ENCODE measurements at places on chromosomes 16 and 17.

DNA sequence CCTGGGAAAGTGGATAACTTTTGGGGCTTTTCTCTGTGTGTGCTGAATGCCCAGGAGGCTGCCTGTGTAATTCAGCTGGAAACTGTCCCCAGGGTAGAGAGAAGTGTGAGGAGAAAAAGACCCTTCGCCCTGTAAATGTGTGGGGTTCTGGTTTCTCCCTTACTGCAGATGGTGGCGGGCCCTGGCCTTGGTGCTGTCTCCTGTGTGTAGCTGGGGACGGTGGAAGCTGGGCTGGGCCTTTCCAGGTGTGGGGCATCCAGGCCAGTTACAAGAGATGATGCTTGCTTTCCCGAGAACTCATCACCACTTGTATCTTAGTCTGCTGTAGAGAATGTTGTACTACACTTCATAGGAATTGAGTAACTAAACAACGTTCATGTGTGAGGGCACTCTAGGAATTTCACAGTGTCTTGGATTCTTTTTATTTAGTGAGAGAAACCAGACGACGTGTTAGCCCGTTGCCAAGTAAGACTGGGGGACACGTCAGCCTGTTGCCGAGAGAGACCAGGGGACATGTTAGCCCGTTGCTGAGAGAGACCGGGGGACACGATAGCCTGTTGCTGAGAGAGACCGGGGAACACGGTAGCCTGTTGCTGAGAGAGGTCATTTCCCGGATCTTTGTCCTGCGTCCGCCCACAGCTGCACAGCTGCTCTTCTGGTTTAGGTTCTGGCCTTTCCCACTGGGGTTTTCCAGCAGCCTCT lies 43.1 kb downstream of the TBCD start:
- DNase-seq, result no peak

DNA sequence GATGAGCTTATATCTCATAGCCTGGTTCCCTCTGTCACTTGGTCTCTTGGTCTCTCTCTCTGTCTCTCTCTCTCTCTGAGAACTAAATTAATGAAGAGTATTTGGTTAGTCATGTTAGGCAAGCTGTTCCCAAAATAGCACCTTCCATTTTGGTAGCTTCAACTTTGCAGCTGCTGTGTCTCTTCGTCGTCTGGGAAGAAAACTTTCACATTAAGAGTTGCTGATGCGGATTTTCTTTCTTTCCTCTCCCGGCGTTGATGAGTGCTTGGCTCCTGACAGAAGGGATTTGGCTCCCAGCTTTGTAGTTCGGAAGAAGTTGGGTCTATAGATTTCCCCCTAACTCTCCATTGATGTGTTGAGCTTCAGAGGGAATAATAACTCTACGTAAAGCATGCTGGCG lies at the start of gene RBFOX1:
Gene RBFOX1 (plus strand): TSS at position 235 of the 400 bp plus-strand sequence.
- DNase-seq, result no peak

GRCh38 chr17:75508931-75509361 lies 6.4 kb downstream of the CASKIN2 start:
- no peak for DNase-seq

GRCh38 chr17:6070913-6071511 lies 833 bp downstream of the WSCD1 start:
- no peak for DNase-seq

DNA sequence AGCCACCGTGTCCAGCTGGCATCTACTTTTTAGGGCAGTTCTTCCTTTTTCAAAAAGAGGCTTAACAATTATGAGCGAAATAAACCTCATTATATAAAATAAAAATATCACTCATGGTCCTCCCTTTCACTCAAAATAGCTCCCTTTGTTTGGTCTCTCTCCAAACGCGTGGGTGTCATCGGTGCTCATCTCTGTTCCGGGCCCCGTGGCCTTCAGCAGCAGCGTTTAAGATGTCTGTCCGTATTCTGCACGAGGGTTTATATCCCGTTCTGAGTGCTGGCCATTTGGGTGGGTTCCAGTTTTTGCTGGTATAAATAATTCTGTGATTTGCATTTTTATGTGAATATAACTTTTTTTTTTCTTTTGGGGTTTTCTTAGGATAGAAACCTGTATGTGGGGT lies 33.4 kb downstream of the PRMT7 start:
- no peak for DNase-seq

DNA sequence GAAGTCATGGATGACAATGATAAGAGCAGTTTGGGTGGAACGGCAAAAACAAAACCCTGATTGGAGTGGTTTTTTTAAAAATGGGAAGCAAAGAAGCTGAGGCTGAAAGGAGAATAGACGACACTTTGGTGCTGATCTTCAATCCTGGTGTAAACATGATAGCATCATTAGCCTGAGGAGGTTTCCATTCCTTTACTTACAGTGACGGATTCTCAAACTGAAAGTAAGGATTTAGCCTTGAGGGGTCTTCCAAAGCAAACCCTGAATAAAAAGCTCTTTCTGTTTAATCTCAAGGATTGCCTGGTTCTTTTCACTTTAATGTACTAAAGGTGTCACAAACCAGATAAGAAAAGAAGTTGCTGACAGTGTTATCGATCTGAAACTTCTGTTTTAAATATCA lies 69.3 kb downstream of the KCNJ2 start:
- DNase-seq, result no peak

GRCh38 chr16:14548933-14549788 lies 80.9 kb downstream of the PARN start:
- DNase-seq, result no peak

DNA sequence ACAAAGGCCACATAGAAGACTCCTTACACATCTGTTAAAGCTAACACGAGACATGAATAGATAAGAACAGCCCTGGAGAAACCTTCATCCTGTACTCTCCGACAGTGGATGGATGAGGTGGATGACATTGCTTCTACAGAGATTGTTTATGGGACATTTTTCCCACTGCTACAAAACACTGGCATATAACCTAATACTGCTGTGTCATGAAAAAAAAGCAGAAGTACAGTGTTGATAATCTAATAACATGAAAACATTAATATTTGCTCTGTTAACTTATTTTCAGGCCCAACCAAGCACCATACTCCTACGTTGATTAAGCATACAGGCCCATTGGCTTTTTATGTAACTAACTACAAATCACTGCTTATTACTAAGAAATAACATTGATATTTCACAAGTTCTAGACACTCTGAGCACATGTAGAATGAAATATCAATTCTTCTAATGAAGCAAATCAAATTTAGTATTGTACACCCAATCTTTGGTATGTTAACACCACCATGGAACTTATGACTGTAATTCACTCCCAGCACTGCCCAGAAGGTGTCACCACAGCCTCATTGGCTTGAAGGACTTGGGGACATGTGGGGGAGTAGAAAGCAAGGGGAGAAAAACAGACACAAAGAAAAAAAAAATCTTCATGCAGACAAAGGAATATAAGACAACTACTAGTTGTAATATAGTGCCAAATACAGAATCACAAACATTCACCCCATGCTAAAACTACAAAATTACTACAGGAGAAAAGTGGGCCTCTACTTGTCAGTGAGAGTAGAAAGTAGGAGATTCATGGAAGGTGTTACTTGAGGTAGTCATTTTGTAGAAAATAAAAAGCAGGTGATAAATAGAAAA lies 330.0 kb upstream of the PMFBP1 start:
- peak; percentile 5 for DNase-seq

- DNase-seq, result no peak
Measured at GRCh38 chr16:66422366-66422765, 4.7 kb upstream of the BEAN1 start.

DNA sequence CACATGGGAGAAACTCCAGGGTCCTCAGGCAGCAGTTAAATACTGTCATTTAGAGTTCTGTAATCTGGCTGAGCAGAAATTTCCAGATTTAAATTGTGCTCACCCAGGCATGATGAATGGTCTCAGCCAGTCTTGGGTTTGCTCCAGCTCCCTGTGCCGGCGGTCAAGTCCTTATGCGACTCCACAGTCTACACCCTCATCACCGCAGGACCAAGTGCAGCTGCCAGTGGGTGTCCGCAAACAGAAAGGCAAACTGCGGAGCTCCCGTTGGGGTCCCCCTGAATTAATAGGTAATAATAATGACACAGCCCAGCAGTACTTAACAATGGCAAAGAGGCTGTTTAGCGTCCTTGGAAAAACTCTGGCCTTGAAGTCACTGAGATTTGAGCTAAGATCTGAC lies 3.9 kb upstream of the CACNG4 start:
- no peak for DNase-seq

- no peak for DNase-seq
Measured at GRCh38 chr16:77499373-77500285, 64.8 kb upstream of the ADAMTS18 start.

DNA sequence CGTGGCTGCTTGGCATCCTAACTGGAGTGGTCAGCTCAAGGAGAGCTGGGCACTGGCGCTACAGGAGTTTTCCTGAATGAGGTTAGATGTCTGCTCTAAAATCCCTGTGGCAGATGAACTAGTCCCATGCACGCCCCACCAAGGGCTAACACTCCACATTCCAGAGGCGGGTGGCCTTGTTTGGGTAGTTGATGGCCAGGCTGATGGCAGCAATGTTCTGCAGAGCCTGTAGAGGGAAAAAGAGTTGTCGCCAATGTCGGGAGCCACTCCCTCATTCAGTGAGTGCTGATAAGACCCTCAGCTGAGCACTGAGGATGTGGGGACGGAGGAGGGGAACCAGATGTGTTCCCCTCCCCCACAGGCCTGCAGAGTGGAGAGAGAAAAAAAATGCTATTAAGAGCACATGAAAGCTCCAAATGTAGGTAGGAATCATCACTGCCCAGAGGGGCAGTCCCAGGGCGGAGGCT lies 42.5 kb upstream of the ATP2A3 start:
- no peak for DNase-seq

DNA sequence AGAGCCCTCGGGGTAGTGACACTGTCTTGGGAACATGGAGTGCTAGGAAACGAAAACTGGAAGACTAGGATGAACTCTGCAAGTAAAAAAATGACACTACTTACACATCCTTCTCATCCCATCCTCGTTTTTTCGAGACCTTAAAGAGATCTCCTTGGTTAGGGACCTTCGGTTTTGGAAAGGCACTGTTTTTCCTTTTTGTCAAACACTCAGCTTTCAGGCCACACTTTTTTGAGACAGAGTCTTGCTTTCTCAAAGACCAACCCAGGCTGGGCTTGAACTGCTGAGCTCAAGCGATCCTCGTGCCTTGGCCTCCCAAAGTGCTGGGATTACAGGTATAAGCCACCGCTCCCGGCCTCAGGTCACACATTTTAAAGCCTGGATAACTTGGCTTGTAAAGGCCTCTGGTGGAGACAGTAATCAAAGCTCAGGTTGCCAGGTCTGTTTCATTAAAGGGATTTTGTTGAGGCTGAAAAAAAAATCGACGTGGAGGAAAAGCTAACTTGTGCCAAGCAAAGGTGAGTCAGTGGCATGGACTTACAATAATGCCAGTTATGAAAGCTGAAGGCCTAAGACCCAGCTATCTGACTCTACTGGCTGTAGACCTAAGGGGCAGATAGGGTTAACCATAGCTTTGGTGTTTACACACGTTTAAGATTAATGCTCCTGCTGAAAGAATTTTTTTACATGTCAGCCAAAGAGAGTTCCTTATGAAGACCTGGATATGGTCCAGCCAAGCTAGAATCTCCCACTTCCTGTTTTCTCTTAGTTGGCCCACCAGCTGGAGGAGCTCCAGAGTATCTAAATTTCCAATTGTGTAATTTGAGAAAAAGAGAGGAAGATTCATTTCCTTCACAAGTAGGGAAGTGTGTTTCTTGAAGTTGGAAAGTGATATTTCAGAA lies 823 bp downstream of the NBR1 start:
- no peak for DNase-seq

DNA sequence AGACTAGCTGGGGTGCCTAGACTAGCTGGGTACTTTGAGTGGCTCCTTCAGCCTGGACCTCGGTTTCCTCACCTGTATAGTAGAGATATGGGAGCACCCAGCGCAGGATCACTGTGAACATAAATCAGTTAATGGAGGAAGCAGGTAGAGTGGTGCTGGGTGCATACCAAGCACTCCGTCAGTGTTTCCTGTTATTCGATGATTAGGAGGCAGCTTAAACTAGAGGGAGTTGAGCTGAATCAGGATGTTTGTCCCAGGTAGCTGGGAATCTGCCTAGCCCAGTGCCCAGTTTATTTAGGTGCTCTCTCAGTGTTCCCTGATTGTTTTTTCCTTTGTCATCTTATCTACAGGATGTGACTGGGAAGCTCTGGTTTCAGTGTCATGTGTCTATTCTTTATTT lies 8.4 kb upstream of the TMEM235 start:
- DNase-seq, result no peak

- no peak for DNase-seq
Measured at GRCh38 chr17:36057911-36058310, 6.2 kb upstream of the CCL18 start.

GRCh38 chr16:49524947-49525315 lies 151.3 kb downstream of the C16orf78 start:
- no peak for DNase-seq

DNA sequence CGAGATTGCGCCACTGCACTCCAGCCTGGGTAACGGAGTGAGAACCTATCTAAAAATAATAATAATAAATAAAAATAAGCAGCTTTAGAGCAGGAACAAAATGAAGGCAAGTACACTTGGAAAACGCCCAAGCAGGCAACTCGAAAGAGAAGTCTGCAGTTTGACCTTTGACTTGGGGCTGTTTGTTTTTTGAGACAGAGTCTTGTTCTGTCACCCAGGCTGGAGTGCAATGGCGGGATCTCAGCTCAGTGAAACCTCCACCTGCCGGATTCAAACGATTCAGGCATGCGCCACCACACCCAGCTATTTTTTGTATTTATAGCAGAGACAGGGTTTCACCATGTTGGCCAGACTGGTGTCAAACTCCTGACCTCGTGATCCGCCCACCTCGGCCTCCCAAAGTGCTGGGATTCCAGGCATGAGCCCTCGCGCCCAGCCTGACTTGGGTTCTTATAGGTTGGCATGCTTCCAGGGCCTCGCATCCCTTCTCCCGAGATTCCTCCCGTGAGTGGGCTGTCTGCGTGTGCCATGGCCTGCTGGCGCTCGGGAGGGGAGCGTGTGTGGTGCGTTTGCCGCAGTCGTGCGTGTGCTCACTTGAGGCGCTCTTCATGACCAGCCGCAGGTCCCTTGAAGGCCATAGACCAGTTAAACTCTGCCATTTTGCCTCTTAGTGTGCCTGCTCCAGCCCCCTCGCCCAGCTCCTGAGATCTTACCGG lies 18.4 kb upstream of the UBE2I start:
- DNase-seq, result no peak

DNA sequence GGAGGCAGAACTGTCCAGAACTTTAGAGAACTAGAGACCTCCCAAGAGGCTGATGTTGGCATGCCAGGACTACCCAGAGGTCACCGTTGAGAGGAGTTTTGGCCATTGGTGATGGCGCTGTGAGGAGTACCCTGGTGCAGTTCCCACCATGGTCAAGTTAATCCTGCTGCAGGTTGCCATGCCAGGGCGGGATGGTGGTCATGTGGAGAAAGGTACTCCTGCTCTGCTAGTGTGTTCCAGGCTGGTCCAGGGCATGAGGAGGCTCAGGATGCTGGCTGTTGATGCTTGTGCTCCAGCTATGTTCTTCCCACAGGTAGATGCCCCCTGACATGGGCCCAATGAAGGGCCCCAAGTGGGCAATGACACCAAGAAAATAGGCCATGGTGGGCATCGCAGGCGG lies 4.1 kb upstream of the PHF12 start:
- no peak for DNase-seq

Measured in stimulated activated CD4-positive, alpha-beta T cell treated with anti-CD3 and anti-CD28 coated beads, Interleukin-12 subunit alpha, Interleukin-12 subunit beta, amount 100 ng/mL, for 48 hours (primary cell).